ENCODE measurements at places on chromosomes 11 and 22.
A peak's percentile ranks its signal among the peaks of the same experiment; 100 is the strongest.

DNA sequence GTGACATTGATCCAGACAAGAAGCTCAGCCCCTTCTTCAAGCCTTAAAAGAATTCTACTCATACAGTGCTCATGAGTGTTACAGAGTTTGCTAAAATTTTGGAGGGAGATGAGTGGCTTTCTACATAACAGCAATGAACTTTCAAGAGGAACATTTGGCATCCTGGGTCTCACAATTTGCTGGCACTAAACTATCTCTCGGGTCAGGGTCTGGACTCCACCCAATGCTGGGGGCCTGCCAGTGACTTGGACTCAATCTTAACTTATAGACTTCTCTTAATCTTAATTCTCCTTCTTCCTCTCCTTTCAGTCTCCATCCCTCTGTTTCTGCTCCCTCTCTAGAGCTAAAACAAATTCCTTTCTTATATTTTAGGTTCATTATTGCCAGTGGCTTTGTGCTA, 317.9 kb downstream of the TMEM135 start:
- no peak for DNase-seq

DNA sequence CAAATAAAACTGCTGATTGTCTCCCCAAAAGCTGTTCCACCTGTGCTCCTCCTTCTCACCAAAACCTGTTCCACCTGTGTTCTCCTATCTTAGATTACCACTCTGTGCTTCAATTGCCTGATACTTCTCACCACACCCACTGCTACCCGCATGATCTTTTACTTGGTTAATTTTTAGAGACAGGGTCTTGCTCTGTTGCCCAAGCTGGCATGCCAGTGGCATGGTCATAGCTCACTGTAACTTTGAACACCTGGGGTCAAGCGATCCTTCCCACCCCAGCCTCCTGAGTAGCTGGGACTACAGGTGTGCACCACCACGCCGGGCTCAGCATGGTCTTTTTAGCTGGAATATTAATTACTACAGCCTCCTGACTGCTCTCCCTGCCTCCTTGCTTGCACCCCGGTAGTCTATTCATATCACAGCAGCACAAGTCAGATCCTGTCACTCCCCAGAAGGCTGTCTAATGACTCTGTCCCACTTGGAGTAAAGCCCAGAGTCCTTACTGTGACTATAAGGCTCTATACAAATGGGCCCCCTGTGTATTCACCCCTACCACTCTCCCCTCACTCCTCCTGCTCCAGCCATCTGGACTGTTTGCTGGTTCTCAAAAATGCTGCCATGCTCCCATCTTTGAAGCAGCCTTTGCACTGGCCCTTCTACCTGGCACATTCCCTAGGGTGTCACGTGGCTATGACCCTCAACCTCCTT, 3.5 kb downstream of the C11orf91 start:
- DNase-seq = no peak

DNA sequence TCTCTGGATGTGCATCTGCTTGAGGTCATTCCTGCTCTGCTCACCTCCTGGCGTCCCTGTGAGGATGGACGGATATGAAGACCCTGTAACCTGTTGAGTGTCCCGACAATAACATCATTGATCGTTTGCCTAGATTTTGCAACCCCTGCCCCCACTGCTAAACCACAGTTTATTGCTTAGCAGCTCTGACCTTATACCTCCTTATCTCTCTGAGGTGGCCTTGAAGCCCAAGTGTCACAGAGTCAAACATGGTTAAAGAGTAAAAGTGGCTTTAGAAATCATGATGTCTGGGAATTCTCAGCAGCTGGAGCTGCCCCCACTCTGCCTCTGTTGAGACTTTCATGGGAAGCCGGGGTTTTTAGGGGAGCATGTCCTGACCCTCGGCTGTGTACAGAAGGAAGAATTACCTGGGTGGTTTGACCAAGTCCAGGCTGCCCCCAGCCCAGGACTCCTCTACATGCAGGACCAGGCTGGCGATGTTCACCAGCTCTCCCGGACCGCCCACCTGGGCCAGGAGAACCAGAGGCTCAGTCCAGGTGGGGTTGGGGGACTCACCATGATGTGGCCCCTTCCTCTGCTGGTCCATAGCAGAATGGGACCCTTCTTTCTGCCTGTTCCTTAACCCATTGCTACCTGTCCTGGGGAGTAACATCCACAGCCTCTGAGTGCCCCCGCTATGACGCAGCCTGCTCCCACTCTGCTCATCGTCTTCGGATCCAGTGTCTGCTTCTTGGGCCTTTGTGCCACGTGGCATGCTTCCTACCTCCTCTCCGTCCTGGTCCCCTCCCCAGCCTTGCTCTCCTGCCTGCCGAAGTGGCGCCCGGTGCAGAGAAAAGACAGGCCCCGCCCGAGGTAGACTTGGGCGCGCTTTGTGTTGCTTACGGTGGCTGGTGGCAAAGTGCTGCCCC, 33.4 kb upstream of the FTH1 start:
- no peak for DNase-seq

- DNase-seq = peak; percentile 29
Measured at GRCh38 chr11:118691926-118692830, 12.7 kb upstream of the TREH start.

GRCh38 chr11:115996125-115996807, 492.1 kb upstream of the CADM1 start:
- no peak for DNase-seq

DNA sequence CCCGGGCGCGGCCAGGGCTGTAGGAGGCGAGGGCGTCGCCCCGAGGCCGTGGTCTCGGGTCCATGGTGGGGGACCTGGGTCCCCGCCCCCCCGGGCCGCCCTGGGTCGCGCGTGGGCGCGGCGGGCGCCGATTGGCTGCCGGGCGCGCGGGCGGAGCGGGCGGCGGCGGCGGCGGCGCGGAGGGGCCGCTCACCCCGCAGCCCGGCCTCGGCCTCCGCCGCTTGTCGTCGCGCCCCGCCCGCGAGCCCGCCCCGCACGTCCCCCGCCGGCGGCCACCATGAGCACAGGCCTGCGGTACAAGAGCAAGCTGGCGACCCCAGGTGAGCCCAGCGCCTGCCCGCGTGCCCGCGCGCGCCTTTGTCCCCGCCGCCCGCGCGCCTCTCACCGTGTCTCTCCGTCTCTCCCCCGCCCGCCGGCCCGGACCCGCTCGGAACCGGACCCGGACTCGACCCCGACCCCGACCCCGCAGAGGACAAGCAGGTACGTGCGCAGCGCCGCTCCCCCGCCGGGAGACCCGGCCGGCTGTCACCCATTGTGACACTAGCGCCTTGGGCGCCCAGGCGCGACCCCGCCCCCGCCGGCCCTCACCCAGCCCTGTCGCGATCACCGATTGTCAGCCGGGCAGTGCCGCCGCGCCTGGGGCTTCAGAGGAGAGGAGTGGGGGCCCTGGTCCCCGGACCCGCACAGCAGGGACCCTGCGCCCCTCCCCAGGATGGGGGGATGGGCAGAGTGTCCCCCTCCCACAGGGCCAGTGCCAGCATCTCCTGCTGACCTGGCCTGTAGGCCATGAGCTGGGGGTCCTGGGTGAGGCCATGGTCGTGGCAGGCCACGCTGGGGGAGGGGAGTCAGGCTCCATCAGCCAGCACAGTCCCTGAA, at the start of gene SEPTIN5:
Gene SEPTIN5, plus strand, starts transcription at position 192 of the 876 bp plus-strand sequence. Its CDS starts 86 bp downstream, at position 278.
- DNase-seq = no peak

DNA sequence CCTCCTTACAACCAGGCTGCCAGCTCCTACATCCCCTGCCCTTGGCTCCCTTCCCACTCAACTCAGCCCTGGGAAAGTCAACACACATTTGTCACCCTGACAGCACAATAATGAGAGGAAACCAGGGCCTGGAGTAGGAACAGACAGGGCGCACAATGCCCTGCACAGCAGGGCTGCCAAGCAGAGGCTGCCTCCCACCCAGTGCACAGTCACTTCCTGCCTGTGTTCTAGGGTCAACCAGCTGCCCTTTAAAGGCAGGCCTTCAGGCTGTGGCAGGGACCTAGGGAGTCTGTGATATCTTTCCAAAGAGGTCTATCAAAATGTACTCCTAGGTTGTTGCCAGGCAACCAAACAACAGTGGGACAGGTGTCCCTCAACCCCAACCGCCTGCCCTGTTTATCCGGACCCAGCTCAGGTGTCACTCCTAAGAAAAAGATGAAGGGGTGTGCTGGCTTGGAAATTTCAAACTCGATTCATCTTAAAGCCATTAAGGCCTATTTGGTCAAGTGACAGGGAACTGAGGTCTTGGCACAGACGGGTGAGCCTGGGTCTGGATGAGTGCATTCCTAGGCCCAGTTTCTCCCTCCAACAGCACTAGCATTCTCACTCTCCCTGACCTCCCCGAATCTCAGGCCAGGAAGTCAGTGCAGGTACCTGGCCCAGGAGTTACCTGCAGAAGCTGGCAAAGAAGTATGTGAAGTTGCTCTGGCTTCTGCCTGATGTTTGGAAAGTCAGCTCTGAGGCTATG, 110.3 kb upstream of the PITPNB start:
- no peak for DNase-seq

DNA sequence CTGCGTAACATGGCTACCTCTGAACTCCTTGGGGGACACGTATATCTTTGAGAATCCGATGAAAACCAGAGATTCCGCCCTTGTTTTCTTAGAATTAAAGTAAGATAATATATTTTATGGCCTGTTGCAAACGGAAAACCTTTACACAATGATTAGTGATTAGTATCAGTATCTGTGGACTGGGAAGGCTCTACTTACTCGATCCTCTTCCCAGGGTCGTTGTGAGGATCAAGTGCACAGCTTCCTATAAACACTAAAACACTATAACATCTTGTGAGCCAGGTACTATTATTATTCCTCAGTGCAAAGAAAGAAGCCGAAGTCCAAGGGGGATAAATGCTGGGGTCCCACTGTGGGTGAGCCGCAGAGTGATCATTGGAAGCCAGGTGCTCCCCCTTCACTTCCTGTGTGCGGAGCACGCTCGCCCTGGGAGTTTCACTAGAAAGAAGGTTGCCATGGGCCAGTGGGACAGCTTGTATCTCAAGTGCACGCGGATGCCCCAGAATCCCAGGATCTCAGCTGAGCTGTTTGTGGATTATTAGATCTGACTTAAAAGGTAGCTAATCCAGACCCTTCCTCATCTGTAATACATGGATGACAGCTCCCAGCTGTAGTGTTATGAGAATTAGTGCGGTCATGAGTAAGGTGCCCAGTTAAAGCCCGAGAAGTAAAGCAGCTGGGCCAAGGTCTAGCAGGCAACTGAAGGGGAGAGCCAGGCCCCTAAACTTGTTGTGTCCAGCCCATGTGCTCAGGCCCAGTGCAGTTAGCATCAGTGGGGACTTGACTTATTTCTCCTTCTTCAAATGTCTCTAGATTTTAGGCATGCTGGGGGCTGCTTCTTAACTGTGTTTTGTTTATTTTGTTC, 839 bp downstream of the CBY1 start:
- peak; percentile 32 for DNase-seq

DNA sequence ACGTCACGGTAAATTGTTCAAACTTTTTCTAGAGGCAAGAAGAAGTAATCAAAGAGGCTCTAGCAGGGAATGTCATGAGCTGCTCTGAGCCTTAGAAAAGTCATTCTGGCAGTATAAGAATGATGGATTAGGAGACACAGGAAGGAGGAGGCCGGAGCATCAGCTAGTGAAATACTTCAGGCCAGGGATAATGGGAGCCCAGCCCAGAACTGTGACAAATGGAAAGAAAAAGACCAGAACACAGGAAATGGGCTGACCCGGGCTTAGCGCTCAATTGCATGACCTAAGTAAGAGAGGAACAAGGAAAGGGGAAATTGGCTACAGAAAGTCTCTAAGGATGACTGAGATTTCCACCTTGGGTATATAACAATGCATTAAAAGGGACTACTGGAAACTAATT, 108.6 kb downstream of the LARGE1 start:
- no peak for DNase-seq

DNA sequence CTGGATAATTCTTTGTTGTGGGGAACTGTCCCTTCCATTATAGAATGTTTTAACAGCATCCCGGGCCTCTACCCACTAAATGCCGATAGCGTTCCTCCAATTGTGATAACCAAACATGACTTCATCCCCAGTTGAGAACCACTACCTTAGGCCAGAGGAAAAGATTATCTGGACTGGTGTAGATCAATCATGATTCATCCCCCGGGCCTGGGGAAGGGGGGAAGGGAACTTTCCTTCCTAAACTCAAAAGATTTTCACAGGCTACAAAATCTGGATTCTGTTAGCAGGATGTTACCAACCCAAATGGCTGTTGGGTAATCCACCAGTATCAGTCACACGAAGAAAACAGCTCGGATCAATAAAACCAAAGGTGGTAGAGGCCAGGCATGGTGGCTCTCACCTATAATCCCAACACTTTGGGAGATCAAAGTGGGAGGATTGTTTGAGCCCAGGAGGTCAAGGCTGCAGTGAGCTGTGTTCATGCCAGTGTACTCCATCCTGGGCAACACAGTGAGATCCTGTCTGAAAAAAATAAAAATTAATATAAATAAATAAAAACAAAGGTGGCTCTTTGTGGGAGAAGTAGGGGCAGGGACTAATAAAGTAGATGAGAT, 10.1 kb downstream of the CTR9 start:
- DNase-seq = no peak

- DNase-seq = no peak
Measured at GRCh38 chr11:91299980-91300379, 924.6 kb upstream of the FAT3 start.

- DNase-seq = no peak
Measured at GRCh38 chr11:57402188-57403002, 11.9 kb upstream of the PRG2 start.

GRCh38 chr11:8967184-8967583, 2.9 kb upstream of the TMEM9B start:
- no peak for DNase-seq

- peak; percentile 98 for DNase-seq
Measured at GRCh38 chr11:66545701-66546367, at the start of gene ZDHHC24. Gene ZDHHC24, minus strand, starts transcription at chr11:66546048. Its CDS starts 45 bp downstream, at chr11:66546003.

- peak; percentile 24 for DNase-seq
Measured at GRCh38 chr22:17876306-17876831, 102.1 kb upstream of the BID start.

DNA sequence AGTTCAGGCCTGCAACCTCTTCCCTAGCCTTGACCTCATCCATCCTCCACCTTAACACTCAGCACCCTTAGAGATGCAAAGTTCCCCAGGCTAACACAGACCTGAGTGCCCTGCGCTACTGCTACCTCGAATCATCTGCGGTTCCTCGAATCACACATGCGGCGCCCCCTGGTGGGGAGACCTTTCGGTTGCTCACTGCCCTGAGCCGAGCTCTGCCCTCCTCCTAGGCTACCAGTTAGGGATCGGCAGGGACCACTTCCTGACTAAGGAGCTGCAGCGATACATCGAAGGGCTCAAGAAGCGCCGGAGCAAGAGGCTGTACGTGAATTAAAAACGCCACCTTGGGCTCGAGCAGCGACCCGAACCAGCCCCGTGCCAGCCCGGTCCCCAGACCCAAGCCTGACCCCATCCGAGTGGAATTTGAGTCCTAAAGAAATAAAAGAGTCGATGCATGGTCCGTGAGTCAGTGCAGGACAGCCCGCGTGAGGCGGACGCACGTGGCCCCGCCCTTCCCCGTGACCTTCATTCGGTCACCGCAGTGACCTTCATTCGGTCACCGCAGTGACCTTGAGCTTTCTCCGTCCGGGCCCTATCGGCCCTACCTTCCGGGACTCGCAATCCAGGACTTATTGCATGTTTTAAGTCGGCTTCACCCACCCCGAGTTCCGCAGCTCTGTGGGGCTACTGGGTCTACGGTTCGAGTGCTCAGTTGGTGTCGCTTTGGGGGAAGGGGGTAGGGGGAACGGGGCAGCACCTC, 830 bp upstream of the ESRRA start:
- peak; percentile 97 for DNase-seq

Data from WTC11 (cell line).